Caco-2 (cell line): ENCODE measurements at places on chromosomes 2 and 18.
A peak's percentile ranks its signal among the peaks of the same experiment; 100 is the strongest.

DNA sequence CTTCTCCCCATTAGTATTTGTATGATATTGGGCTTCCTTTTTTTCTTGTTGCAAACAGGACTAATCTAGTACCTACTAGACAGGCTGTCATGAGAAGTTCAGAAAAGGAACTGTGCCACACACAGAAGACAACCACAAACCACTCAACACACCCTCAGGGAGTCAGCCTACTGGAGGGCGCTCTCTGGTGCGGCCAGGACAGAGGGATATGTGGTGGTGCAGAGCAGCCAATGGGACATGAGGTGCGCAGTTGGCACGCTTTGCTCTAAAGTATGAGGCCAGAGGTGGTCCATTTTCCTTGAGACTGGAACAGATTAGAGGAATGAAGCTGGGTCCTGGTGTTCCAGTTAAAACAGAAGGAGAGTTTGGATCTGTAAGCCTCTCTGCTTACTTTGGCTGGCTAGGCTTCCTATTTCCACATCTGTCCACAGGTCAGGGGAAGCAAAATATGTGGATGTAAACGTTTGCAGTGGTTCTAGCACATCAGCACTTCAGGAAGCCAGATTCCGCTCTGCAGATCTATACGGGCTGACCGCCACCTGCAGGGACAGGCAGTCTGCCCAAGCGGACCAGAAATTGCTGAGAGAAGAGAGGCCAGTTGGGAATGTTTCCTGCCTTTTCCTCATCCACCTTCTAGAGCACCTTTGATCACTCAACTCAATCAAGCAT, 114.1 kb downstream of the GFPT1 start:
- no peak overlapping the region for H3K27ac ChIP-seq
- peak; percentile 7 for DNase-seq
- H3K4me1 ChIP-seq: no peaks in the 10 kb centered on the region
- no peaks in the 10 kb centered on the region for H3K27me3 ChIP-seq
- H3K4me3 ChIP-seq: no peak overlapping the region
- no peaks in the 10 kb centered on the region for H3K36me3 ChIP-seq

GRCh38 chr18:7859122-7859521, 292.0 kb downstream of the PTPRM start:
- no peaks in the 10 kb centered on the region for H3K36me3 ChIP-seq
- H3K27ac ChIP-seq: peak overlapping the region; percentile 49
- H3K4me3 ChIP-seq: no peak overlapping the region

DNA sequence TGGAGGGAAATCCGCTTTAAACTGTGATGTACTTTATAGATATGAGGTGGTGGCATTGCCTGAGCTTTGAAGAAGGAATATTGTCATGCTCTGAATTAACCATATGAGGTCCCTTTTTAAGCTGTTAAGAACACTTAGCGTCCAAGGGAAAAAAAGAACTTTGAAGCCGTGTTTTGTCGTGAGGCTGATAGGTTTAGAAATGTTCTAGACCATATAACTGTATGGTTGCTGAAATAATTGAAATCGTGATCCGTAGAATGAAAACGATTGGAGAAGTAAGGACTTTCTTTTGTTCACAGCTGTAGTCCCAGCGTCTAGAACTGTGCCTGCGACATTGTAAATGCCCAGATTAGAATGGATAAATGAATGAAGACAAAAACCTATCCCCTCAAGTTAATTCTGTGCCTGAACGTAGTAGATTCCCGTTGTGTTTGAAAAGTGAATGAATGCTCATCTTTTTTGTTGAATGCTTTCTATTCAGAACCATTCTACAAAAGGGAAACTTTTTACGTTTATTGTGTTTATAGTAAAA, 1.5 kb downstream of the SMCHD1 start:
- H3K36me3 ChIP-seq: no peaks in the 10 kb centered on the region
- no peaks in the 10 kb centered on the region for H3K27me3 ChIP-seq
- H3K4me1 ChIP-seq: peaks cover 28% of the 10 kb centered on the region
- peak overlapping the region; percentile 88 for H3K4me3 ChIP-seq

DNA sequence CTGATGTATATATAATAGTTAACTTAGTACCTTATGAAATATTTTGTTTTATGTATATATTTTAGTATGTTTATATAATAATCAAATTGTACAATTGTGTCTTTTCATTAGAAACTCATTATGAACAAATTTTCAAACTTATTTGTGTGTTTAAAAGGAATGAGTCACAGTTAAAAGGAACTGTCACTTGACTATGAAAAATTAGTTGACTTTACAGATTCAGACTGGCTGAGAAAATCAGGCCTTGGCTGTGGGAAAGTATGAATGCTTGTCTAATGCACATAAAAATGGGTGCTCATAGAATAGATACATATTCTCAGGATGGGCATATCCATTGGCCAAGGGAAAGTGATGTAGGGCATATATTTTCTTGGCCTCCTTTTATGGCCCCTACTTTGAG, 576.8 kb downstream of the SATB2 start:
- H3K27me3 ChIP-seq: no peaks in the 10 kb centered on the region
- H3K4me3 ChIP-seq: no peak overlapping the region
- no peaks in the 10 kb centered on the region for H3K4me1 ChIP-seq
- DNase-seq: no peak
- no peak overlapping the region for H3K27ac ChIP-seq

GRCh38 chr2:177129610-177130009, 83.0 kb upstream of the HNRNPA3 start:
- no peak for DNase-seq
- no peaks in the 10 kb centered on the region for H3K4me1 ChIP-seq
- no peaks in the 10 kb centered on the region for H3K36me3 ChIP-seq
- H3K27me3 ChIP-seq: no peaks in the 10 kb centered on the region; the same call in 1 of the 2 replicates
- no peak overlapping the region for H3K27ac ChIP-seq

- H3K27me3 ChIP-seq: no peaks in the 10 kb centered on the region
- no peaks in the 10 kb centered on the region for H3K4me1 ChIP-seq
- no peak overlapping the region for H3K27ac ChIP-seq
- no peaks in the 10 kb centered on the region for H3K36me3 ChIP-seq
Measured at GRCh38 chr2:84055816-84056215, 403.3 kb downstream of the SUCLG1 start.

- peaks cover 1% of the 10 kb centered on the region; the same call in 1 of the 2 replicates for H3K36me3 ChIP-seq
- H3K27me3 ChIP-seq: no peaks in the 10 kb centered on the region
- no peak overlapping the region for H3K4me3 ChIP-seq
- H3K27ac ChIP-seq: no peak overlapping the region
Measured at GRCh38 chr2:72937356-72937669, 20.0 kb downstream of the EMX1 start.

DNA sequence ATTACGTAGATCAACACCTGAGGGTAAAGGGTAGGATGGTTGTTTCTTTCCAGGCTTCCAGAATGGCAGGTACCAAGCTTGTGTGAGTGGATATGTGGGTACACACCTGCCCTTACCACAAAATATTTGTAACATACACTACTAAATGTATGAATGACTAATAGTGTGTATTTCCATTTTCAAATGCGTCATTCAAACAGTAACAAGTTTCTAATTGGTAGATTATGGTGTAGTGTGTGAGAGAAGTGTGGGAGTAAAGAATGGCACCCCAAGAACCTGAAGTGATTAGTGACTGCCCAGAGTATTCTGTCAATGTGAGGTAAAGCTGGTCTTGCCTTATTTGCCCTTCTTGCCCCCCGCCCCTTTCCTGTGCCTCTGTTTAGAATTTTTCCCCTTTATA, 21.1 kb downstream of the AGPS start:
- 0 out of 2 replicates have a peak, but pooled peaks cover 5% of the 10 kb centered on the region for H3K4me1 ChIP-seq
- H3K36me3 ChIP-seq: no peaks in the 10 kb centered on the region
- no peaks in the 10 kb centered on the region for H3K27me3 ChIP-seq

GRCh38 chr2:28350791-28351285, 41.8 kb upstream of the FOSL2 start:
- H3K27me3 ChIP-seq: no peaks in the 10 kb centered on the region
- no peak overlapping the region for H3K27ac ChIP-seq
- DNase-seq: no peak
- no peaks in the 10 kb centered on the region for H3K36me3 ChIP-seq
- H3K4me3 ChIP-seq: no peak overlapping the region

DNA sequence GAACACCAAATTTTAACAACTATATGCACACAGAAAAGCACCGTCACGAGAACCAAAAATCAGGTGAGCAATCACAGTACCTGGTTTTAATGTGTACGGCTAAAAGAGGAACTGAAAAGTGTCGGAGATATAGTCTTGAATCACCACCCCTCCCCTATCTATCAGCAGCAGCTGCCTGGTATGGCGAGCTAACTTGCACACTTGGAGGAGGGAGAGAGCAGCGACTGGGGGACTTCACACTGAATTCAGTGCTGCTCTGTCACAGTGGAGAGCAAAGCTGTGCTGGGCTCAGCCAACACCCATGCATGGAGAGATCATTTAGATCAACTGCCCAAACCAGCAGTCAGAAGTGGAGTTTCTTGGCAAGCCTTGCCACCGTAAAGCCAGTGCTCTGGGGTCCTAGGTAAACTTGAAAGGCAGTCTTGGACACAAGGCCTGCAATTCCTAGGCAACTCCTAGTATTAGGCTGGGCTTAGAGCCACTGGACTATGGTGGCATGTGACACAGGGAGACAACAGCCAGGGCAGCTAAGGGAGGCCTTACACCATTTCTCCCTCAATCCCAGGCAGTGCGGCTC, 89.2 kb upstream of the CD226 start:
- no peak for DNase-seq
- no peaks in the 10 kb centered on the region for H3K4me1 ChIP-seq
- H3K36me3 ChIP-seq: no peaks in the 10 kb centered on the region
- H3K4me3 ChIP-seq: no peak overlapping the region
- H3K27ac ChIP-seq: no peak overlapping the region

DNA sequence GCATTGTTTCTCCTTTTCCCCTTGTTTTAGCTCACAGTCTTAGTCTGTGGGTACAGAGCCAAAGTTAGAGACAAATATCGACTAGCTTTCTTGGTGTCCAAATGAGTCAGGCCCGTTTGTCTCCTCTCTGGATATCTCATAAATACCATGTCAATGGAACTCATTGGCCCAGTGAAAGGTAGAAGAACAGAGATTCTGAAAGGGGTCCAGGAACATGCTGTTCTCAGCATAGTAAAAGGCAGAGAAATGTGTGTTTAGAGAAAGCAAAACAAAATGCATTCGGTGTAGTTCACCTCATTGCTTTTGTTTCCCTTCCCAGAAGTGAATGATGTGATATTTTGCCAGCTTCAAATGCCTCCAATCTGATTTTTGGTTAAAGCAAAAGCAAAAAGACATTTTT, 238.6 kb upstream of the SLC8A1 start:
- no peak overlapping the region for H3K4me3 ChIP-seq
- H3K4me1 ChIP-seq: no peaks in the 10 kb centered on the region
- no peaks in the 10 kb centered on the region for H3K27me3 ChIP-seq
- no peaks in the 10 kb centered on the region for H3K36me3 ChIP-seq
- H3K27ac ChIP-seq: no peak overlapping the region

GRCh38 chr2:20317690-20318089, 33.0 kb downstream of the PUM2 start:
- peaks cover 7% of the 10 kb centered on the region for H3K36me3 ChIP-seq
- no peaks in the 10 kb centered on the region for H3K27me3 ChIP-seq
- no peak overlapping the region for H3K4me3 ChIP-seq

DNA sequence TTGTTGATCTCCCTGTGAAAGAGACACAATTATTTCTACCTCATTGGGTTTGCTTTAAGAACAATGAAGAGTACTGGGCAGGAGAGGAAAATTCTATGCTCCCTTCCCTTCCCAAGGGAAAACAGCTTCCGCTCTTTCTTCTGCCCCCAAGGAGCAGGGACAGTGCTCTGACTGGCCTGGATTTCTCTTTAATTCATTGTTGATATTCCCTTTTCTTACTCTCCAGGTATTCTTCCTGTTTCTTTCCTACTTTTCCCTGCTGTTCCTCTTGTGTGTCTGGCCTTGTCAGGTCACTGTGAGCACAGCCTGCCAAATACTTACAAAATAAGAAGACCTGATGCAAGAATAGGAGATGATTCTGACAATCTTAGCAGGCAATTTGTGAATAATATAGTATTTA, 49.6 kb upstream of the SPAG16 start:
- peaks cover 37% of the 10 kb centered on the region for H3K4me1 ChIP-seq
- no peak for DNase-seq
- no peak overlapping the region for H3K4me3 ChIP-seq
- no peaks in the 10 kb centered on the region for H3K27me3 ChIP-seq
- H3K36me3 ChIP-seq: no peaks in the 10 kb centered on the region
- peak overlapping the region; percentile 46 for H3K27ac ChIP-seq

DNA sequence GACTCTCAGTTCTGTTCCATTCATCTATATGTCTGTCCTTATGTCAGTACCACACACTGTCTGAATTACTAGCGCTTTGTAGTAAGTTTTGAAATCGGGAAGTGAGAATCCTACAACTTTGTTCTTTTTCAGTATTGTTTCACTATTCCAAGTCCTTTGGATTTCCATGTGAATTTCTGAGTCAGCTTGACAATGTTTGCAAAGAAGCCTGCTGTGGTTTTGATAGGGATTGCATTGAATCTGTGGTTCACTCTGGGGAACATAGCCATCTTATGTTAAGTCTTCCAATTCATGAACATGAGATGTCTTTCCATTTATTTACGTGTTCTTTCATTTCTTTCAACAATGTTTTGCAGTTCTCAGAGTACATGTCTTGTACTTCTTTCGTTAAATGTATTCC, 15.0 kb downstream of the SLC3A1 start:
- H3K4me3 ChIP-seq: no peak overlapping the region
- H3K36me3 ChIP-seq: no peaks in the 10 kb centered on the region
- peaks cover 44% of the 10 kb centered on the region for H3K4me1 ChIP-seq
- H3K27me3 ChIP-seq: no peaks in the 10 kb centered on the region
- no peak for DNase-seq

- no peaks in the 10 kb centered on the region for H3K4me1 ChIP-seq
- no peaks in the 10 kb centered on the region; the same call in none of the 2 replicates for H3K36me3 ChIP-seq
- peak; percentile 86 for DNase-seq
- H3K27ac ChIP-seq: no peak overlapping the region
Measured at GRCh38 chr2:238256594-238257104, 16.8 kb upstream of the HES6 start.

- H3K4me3 ChIP-seq: no peak overlapping the region
- H3K4me1 ChIP-seq: no peaks in the 10 kb centered on the region
- no peak for DNase-seq
- no peaks in the 10 kb centered on the region for H3K27me3 ChIP-seq
- H3K27ac ChIP-seq: no peak overlapping the region
Measured at GRCh38 chr2:48228345-48228684, 301.6 kb upstream of the STON1 start.

GRCh38 chr2:169230204-169230603, 132.1 kb downstream of the LRP2 start:
- H3K4me3 ChIP-seq: no peak overlapping the region
- H3K27me3 ChIP-seq: no peaks in the 10 kb centered on the region
- H3K36me3 ChIP-seq: peaks cover 2% of the 10 kb centered on the region; the same call in 1 of the 2 replicates
- no peak for DNase-seq
- H3K4me1 ChIP-seq: no peaks in the 10 kb centered on the region
